ENCODE measurements at places on chromosomes 2 and 18.

DNA sequence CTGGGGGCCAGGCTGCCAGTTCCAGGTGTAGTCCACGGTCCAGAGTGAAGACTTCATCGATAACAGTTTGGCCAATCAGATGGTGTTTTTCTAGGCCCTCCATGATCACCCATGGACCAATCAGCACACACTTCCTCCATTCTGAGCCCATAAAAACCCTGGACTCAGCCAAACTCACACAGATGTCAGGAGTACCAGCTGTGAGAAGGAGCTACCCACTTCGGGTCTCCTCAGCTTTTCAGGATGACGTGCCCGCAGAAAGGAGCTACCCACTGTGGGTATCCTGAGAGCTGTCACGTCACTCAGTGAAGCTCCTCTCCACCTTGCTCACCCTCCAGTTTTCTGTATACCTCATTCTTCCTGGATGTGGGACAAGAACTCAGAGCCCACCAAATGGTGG, 210.0 kb upstream of the RASGRP3 start:
- DNase-seq: no peak

- DNase-seq: peak; percentile 35
Observed at GRCh38 chr2:168184681-168185513, 62.5 kb downstream of the STK39 start.

DNA sequence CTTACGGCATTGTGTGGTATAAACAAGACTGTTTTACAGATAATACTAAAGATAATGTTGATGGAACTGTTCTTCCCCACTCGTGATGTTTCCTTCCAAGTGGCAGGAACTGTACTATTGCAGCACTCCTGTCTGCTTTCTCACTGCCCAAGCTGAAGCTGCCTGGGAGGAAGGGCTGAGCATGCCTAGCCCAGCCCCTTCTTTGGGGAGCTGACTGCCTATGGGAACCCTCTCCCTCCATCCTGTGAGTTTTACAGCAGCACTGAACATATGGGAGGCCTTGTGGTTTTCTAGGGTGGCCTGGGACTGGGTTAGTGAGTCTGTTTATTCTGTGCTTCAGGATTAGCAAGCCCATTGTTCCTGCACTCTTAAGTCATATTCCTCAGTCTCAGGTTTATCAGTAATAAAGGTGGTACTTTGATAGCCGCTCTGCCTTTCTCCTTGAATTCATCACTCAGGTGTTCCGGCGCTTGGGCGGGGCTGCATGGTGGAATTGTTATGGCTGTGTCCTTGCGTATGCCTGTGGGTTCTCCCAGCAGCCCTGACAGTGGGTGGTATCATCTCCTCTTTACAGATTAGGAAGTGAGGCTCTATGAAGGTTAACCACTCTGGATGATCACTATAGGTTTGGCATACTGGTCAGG, 379.7 kb downstream of the PTPRM start:
- DNase-seq: no peak

DNA sequence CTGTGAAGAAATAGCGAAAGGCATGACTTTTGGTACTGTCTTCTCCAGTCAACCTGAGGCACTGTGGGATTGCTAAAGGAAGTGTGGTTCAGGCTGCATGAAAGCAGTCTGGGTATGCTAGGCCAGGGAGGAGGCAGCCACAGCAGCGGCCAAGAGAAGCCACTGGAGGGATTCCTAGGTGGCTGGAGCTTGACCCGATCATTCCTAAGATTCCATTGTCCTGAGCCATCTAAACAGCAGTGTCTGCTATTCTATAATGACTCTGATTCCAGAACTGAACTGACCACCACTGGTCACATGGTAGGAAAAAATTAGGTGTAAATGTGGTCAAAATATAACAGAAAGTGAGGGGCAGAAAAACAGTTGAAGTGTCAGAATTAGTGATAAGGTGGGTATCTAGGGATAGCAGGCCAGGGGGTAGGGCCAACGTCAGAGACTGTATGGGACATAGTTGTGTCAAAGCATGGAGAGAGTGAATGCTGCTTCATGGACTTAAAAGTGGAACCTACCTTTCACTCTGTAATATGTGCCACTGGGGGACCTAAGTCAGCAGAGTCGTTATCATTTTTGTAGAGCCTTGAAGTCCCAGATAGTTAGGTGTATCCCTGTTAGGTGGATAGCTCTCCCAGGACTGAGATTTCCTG, 204.6 kb downstream of the CTNNA2 start:
- DNase-seq: no peak

All from inflammatory macrophage treated with lipopolysaccharide for 1 hour (primary cell).